ENCODE measurements at places on chromosomes 5 and 9. TPM values are rescaled to one million over a fixed set of nuclear protein-coding genes. Genes with fewer than 3 reads are reported as not detected.

Gene NPR2
- 18.3 TPM for polyA plus RNA-seq

Gene SPINK4
- polyA plus RNA-seq = 0.94 TPM

Gene NUDT12
- polyA plus RNA-seq = 5.0 TPM

Gene HRCT1
- 3.6 TPM for polyA plus RNA-seq

Gene KCNIP1
- 0.09 TPM for polyA plus RNA-seq

Gene NUTM2F
- polyA plus RNA-seq = not detected

Gene SLC6A7
- not detected for polyA plus RNA-seq

Gene PCDHGA5
- polyA plus RNA-seq = 0.52 TPM

Gene PLEKHG4B
- 0.45 TPM for polyA plus RNA-seq

Gene DIAPH1
- polyA plus RNA-seq = 30.1 TPM

Gene DAB2IP
- polyA plus RNA-seq = 29.9 TPM

Gene PLPP7
- 5.6 TPM for polyA plus RNA-seq

Gene FBP2
- 0.58 TPM for polyA plus RNA-seq

Gene PCDHA12
- 0.03 TPM for polyA plus RNA-seq

Gene LHX3
- not detected for polyA plus RNA-seq

Gene DIRAS2
- not detected for polyA plus RNA-seq

Gene GABRA6
- not detected for polyA plus RNA-seq

Gene TAF1L
- polyA plus RNA-seq = 0.01 TPM

Gene PCDHA5
- 0.13 TPM for polyA plus RNA-seq

Gene TMEM171
- 0.52 TPM for polyA plus RNA-seq

Gene DMRT2
- 12.5 TPM for polyA plus RNA-seq

Gene SH2D3C
- polyA plus RNA-seq = 4.8 TPM

Gene LMAN2
- polyA plus RNA-seq = 227 TPM

Gene FAT2
- polyA plus RNA-seq = under 0.01 TPM
